ENCODE measurements at places on chromosomes 1 and 21.

GRCh38 chr1:161997152-161997551, 26.5 kb downstream of the OLFML2B start:
- no peak for DNase-seq

GRCh38 chr1:178088651-178089050, 5.3 kb upstream of the RASAL2 start:
- DNase-seq: no peak

DNA sequence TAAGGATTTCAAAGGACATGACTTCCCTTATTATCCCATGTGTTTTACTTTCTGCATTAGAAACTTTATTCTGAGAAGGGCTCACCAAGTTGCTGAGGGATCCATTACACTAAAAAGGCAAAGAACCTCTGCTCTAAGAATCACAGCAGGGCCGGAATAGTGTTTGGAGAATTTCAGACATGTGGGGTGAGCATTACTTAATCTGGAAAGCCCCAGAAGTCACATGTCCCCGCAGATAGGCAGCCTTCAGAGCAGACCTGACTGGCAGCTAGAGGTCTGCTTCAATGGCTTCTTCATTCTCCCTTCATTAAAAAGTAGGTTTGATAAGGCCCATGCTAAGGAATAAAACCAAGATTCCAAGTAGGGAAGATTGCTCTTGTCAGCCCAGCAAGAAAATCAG, 52.6 kb upstream of the RBM15 start:
- DNase-seq: no peak

GRCh38 chr1:53278298-53278725, 40.0 kb upstream of the MAGOH start:
- peak; percentile 55 for DNase-seq

DNA sequence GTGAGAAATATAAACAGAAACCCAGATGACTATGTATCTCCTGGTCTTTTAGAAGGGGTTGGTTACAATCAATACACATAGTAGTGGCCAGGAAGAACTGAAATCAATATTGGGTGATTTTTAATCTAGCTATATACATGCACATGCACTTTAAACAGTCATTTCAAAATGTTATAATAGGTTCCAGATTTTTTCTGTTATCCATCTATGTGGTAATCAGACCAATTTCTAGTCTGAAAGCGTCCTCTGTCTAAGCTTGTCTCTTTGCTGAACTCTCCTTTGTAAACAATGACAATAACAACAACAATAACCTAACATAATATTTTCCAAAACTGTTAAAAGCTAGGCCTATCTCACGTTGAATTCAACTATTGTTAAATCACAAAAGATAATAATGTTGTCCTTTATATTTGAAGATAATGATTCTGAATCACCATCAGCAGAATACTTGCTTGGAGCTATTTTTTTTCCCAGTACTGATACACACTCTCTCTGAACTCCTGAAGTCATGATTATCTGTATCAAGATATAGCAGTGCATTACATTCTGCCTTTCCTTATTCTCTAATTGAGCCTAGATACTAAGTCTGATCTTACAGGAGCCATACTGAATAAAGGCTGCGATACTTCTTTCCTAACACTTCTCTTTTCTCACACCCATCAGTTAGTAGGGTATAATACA, 496.8 kb upstream of the ZRANB2 start:
- no peak for DNase-seq

- DNase-seq: no peak
These were observed 345.7 kb downstream of the ZNF326 start for GRCh38 chr1:90340606-90341005.

DNA sequence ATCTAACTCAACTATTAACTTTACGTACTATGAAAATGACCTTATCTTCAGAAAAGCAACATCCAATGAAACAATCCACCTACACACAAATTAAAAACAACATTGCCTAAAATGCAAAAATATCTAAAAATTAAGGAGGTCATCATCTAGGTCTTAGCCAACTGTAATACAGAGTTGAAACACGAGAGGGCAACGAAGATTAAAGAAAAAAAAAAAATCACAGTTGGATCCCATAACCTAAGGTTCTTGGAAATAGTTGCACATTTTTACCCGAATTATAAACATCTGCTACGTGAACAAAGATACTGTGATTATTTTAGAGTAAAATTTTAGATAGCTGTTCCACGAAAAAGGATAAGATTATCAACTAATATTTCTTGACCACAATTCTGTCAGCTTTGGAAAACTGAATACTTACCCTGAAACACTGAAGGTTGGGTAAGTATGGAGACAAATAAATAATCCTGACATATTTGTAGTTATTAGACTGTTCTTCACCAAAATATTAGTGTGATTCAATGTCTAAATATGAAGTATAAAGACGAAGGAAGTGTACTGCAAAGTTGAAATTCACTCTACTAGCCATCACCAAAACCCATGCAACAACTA, 88.0 kb upstream of the AK4 start:
- no peak for DNase-seq

DNA sequence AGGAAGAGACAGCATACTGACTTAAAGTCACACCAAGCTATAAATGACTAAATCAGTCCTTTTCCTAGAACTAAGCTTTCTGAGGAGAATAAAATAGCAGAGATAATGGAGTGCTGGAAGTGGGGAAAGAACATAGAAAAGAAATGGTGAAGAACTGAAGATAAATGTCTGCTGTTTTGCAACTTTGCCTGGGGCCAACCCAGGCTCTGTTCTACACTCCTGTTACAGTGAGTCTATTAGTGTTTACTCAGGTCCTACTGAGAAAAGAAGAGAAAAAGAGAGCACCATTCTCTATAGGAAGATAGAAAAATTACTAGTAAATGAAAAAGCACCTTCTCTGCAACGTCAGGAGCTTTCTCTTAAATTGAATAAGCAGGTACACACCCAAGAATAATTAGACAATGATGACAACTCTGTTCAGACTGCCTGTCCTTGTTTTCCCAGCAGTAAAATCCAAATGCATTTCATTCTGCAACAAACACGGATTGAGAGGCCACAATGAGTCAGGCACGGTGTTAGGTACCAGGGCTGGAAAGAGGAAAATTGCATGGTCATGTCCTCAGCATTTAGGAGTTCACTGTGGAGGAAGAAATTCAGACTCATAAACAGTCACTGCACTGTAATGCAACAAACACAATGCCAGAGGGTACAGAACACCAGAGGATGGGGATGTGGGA, 139.4 kb upstream of the CAMK1G start:
- no peak for DNase-seq

Data from stimulated activated CD8-positive, alpha-beta memory T cell treated with anti-CD3 and anti-CD28 coated beads, Interleukin-4, amount 100 ng/mL, for 1 hour (primary cell).